RKO (cell line): ENCODE measurements at places on chromosomes 7 and 10.

- no peak for DNase-seq
Observed at GRCh38 chr10:62632071-62632809, 172.3 kb upstream of the ADO start.

- no peak for DNase-seq
Observed at GRCh38 chr7:131032786-131033185, 294.9 kb upstream of the MKLN1 start.

DNA sequence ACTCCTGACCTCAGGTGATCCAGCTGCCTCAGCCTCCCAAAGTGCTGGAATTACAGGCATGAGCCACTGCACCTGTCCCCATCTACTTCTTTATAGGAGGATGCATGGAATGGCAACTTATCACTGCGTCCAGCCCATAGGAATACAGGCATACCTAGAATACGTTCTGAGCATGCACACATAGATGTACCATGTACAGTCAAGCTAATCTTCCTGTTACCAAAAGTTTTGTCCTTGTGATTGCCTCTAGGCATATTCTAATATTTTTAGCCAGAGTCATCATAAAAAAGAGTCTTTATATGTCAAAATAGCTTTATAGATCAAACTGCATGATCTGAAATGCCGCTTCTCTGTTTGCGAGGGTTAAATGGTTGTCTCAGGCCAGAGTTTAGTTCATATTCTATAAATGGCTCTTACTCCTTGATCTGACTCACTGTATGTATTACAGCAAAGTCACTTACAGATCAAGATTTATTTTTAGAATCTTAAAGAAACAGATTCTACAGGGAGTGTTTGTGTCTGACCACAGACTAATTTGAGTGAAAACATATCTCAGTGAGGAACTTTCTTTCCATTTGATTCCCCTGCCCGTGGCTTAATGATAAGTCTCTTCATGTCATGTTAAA lies 210.9 kb downstream of the CREB5 start:
- peak; percentile 53 for DNase-seq

- peak; percentile 80 for DNase-seq
Observed at GRCh38 chr7:113774182-113774807, 144.5 kb downstream of the PPP1R3A start.

- DNase-seq = peak; percentile 67
Observed at GRCh38 chr10:9209105-9209798, 1154.8 kb downstream of the GATA3 start.

- DNase-seq = no peak
Observed at GRCh38 chr7:107955394-107955793, 47.6 kb downstream of the LAMB1 start.

DNA sequence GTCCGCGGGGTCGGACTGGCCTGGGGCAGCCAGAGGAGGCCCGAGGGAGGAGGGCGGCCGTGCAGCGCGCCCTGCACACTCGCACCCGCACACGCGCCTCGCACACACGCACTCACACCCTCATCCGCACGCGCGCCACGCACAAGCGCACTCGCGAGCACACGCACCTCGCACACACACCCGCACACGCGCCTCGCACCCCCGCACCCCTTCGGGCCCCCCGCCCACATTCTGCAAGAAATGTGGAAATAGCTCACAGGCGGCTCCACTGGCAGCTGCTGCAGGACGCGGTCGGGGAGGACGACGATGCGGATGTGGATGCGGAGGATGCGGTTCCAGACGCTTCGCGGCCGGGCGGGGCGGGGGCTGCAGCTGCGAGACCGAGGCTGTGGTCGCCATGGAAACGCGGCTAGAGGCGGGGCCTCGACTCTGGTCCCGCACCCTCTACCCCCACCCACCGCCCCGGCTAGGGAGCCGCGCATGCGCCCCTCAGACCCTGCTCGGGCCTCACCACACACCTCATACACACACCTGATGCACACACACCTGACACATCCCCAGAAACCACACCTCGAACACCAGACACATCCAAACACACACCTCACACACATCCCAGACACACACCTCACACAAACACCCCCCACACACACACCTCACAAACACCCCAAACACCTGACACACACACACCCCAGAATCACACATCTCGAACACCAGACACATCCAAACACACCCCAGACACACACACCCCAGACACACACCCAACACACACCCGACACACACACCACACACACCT lies at the start of gene CALY:
Gene CALY, minus strand, starts transcription at position 320 of the 793 bp plus-strand sequence. CDS start 7,907 bp downstream, outside the sequence.
- no peak for DNase-seq

- no peak for DNase-seq
Observed at GRCh38 chr7:17402628-17403278, 104.3 kb downstream of the AHR start.

GRCh38 chr10:50653142-50653541 lies 29.4 kb upstream of the SGMS1 start:
- DNase-seq = peak; percentile 10

GRCh38 chr7:4319280-4319679 lies 362.8 kb upstream of the FOXK1 start:
- DNase-seq = no peak

DNA sequence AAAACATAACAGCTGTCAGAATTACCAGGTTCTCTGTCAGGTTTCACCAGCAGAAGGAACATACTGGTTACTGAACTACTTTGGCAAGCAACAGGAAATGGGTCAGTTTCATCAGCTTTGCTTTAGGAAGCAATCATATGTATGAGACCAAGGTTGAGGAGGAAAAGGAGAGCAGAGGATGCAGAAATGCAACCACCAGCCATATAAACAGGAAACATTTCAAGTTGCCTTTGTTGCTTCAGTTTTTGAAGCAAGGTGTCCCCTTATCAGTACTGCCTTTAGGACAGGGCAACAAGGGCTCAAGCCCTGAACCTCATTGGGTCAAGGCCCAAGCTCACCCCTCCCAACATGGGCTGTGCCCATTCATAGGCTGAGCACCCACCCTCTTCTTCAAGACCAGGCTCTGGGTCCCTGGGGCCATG lies 10.2 kb downstream of the HIPK2 start:
- DNase-seq = no peak

GRCh38 chr10:84335516-84335915 lies 7.1 kb downstream of the CCSER2 start:
- no peak for DNase-seq

- no peak for DNase-seq
Observed at GRCh38 chr7:141409219-141409618, 142.0 kb upstream of the AGK start.

- DNase-seq = no peak
Observed at GRCh38 chr10:100731407-100732240, 13.8 kb upstream of the PAX2 start.

DNA sequence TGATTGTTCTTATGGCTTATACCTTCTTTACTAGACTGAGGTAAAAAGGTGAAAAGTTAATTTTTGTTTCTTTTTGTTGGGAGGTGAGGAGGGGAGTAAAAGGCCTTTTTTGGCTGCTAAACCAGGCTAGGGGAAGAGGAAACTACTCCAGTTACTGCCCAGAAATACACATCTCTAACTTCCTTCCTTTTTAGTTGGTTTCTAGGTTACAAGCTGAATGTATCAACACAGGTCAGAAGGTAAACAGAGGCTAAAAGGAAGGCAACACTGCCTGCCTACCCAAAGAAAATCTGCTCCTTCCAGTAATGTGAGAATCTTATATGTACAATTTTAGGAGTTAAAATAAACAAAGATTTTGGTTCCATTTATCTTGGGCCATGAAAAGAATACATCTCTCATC lies 140.4 kb downstream of the NRBF2 start:
- DNase-seq = no peak

DNA sequence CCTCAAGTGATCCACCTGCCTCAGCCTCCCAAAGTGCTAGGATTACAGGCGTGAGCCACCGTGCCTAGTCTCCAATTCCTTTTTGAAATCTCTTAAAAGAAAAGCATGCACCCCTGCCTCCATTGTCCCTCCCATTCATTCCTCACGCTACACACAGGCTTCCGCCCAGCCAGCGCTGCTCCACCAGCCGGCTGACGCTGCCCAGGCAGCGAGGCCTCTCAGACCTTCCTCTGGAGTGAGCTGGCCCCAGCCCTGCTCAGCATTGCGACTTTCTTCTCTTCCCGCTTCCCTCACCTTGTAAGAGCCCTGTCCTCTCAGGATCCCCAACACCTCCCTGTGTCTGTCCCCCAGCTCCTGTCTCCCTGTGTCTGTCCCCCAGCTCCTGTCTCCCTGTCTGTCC lies 23.6 kb downstream of the RGS10 start:
- no peak for DNase-seq

DNA sequence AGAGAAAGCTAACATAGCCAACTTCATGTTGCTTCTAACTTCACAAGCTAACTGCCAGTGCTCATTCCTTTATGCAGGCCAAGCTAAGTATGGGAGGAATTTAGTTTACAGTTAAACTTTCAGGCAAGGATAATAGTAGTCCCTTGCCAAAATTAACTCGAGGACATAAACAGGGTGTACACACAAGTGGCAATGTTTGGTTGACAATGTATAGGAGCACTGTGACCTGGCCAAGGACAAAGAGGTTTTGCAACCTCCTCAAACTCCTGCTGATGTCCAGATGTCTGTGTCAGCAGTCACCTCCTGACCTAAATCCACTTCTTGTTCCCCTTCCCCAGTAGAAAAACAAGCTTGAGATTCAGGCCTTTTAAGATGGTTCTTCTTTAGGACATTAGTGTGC lies 494.6 kb upstream of the KLF6 start:
- no peak for DNase-seq

DNA sequence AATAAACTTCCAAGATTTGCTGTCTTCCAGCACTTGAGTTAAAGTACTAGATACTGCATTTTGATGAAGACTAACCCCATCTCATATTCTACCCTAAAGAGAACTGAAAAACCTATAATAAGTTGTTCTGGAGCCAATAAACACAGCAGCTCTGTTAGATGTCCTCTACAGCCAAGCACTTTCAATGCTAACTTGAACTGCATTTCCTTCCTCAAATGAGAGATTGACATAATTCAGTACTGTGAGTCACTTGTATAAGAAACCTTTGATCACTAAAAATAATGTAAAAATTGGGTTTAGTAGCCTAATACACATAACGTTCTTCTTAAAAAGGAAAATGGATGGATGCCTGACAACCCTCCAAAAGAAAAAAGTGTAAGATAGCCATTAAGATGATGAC lies 81.3 kb downstream of the ITGB8 start:
- no peak for DNase-seq

- no peak for DNase-seq
Observed at GRCh38 chr10:10925667-10926066, 92.0 kb upstream of the CELF2 start.

DNA sequence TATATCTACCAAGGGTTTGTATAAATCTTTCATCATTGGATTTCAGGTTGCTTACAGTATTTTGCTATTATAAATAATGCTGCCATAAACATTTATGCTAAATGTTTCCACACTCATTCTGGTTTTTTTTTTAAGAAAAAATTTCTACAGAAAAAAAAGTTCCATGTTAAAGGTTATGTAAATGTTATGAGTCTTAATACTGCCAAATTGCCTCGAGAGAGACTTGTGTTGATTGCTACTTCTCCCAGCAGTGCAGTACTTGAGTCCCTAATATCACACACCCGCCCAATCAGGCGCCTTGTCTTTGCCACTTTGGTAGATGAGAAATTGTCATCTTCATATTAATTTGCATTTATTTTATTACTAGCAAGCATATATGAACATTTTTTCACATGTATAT lies 96.7 kb upstream of the TMEM26 start:
- DNase-seq = no peak

DNA sequence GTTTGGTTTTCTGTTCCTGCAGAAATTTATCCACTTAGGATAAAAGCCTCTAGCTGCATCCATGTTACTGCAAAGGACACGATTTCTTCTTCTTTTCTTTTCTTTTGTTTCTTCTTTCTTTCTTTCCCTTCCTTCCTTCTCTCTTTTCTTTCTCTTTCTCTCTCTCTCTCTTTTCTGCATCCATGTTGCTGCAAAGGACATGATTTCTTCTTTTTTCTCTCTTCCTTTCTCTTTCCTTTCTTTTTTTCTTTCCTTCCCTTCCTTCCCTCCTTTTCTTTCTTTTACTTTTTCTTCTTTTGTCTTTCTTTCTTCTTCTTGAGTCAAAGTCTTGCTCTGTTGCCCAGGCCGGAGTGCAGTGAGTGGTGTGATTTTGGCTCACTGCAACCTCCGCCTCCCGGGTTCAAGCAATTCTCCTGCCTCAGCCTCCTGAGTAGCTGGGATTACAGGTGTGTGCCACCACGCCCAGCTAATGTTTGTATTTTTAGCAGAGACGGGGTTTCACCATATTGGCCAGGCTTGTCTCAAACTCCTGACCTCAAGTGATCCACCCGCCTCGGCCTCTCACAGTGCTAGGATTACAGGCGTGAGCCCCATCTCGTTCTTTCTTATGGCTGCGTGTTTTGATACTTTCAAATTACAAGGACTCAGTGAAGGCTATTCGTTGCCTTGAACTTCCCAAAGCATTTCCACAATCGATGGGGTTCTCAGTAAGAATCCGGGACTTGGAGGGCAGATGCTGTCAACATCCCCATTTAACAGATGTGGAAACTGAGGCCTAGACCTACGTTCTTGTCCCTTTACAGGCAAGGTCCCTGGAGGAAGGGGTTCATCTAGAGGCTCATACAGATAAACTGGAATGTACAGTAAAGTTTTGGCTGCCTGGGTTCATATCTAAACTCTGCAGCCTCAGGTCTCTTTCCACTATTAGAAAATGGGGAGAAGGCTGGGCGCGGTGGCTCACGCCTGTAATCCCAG lies 1.9 kb upstream of the GNB2 start:
- no peak for DNase-seq

DNA sequence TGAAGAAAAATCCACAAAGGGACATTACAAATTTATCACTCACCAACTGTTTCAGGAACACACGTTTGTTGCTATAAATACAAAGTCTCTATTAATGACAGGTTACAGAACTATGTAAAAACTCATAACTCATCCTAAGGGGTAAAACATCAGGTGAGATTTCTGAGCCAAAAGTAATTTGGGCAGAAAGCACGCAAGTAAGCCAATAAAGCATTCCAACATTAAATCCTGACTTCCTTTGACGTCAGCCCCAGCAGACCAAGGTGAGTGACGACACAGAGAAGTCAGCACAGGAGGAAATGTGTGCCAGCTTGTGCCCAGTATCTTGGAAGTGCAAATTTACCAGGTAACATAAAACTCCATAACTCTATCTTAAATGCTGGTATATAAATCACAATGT lies 45.7 kb downstream of the IMMP2L start:
- DNase-seq = no peak

GRCh38 chr10:69960606-69960987 lies 92.0 kb upstream of the MACROH2A2 start:
- no peak for DNase-seq

DNA sequence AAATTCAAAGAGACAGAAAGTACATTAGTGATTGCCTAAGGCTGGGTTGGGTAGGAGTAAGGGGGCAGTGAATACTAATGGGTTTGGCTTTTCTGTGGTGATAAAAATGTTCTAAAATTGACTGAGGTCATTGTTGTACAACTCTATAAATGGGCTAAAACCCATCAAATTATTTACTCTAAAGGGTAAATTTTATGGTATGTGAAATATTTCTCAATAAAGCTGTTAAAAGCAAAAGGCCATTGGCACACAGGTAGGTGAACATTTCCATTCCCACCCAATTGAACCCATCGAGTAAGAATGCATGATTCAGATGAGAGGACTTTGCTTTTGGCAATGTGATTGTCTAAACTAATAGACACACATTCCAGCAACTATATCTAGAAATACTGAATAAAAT lies 579.4 kb downstream of the GATA3 start:
- DNase-seq = no peak
